ENCODE measurements at places on chromosomes 2 and 18. TPM values are rescaled to one million over a fixed set of nuclear protein-coding genes. Genes with fewer than 3 reads are reported as not detected.

DNA sequence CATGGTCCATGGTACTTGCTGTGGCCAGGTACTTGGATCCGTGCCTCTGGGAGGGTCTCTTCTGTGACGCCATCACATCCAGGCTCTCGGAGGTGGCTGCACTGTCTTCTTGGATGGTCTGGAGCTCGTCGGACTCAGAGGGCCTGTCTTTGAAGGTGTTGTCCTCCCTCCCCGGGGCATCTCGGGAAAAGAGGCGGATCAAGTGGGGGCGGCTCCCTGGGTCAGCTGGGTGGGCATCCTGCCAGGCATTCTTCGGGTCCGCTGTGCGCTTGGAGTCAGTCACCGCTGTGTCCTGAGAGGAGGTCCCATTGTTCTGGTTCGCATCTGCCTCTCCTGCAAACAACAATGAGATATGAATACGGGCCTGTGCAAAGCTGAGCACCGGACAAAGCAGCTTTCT, 115.6 kb downstream of the MBP start:
- peak overlapping the region; percentile 79 for H3K27ac ChIP-seq
- H3K4me3 ChIP-seq = no peak overlapping the region
- DNase-seq = no peak
- peaks cover 13% of the 10 kb centered on the region for H3K36me3 ChIP-seq
- peaks cover 59% of the 10 kb centered on the region for H3K4me1 ChIP-seq
- no peaks in the 10 kb centered on the region for H3K27me3 ChIP-seq

DNA sequence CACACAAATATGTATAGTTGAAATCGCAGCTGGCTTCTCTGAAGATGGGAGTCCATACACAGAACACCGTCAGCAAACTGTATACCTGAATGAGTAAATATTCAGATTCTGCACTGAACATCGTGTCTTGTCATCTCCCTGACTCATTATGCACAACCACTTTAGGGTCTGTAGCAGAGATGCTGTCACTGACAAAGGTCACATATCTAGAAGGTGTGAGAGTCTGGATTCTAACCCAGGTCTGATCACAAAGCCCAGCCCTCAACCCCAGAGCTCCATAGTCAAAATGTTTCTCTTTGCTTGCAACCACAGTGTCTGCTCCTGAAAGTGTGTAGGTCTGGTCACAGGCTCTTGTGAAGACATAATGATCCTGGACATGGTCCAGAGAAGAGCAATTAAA, 78.3 kb upstream of the PAX8 start:
- peaks cover 6% of the 10 kb centered on the region for H3K27me3 ChIP-seq
- peaks cover 7% of the 10 kb centered on the region for H3K4me1 ChIP-seq
- no peak overlapping the region for H3K27ac ChIP-seq
- H3K4me3 ChIP-seq = no peak overlapping the region
- no peak for DNase-seq

DNA sequence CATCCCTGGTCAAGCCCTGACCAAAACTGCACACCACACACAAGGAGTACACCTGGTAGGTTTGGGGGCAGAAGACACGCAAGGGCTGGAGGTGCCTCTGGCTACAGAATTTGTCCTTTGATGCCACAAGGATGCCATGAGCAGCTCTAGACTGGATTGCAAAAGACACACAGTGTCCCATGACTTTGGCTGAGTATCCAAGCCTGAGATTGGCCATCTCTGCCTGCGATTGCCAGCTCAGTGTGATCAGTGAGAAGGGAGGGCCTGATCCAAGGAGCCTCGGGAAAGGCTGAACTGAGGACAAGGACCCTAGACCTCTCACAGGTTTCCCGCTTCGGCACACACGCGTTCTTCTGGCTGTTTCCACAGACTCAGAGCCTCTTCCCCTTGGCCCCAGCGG, 60.0 kb upstream of the FOSL2 start:
- H3K27ac ChIP-seq = no peak overlapping the region
- no peak for DNase-seq
- no peaks in the 10 kb centered on the region for H3K27me3 ChIP-seq
- H3K36me3 ChIP-seq = peaks cover 10% of the 10 kb centered on the region
- no peak overlapping the region for H3K4me3 ChIP-seq
- peaks cover 24% of the 10 kb centered on the region for H3K4me1 ChIP-seq

GRCh38 chr2:11212645-11213044, 57.4 kb downstream of the SLC66A3 start:
- no peak overlapping the region for H3K27ac ChIP-seq
- H3K4me1 ChIP-seq = peaks cover 6% of the 10 kb centered on the region
- no peaks in the 10 kb centered on the region for H3K27me3 ChIP-seq
- DNase-seq = no peak

DNA sequence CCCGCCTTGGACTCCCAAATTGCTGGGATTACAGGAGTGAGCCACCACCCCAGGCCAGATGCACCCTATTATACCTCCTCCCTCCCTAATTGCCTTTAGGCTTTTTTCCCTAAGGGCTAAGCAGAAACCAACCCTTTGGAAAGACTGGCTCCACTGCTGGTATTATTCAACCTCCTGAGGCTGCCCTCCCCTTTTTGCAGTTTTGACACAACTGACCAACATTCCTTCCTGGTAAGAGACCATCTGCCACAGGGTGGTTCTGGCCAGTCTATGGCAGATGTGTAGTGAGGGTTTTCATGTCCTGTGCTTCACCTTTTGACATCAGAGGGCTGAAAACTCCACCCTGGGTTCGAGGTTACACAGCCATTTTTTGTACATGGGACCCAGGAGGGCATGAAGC, 1785.3 kb upstream of the CELF4 start:
- DNase-seq = no peak
- H3K4me3 ChIP-seq = no peak overlapping the region
- H3K36me3 ChIP-seq = no peaks in the 10 kb centered on the region
- no peaks in the 10 kb centered on the region for H3K27me3 ChIP-seq
- no peak overlapping the region for H3K27ac ChIP-seq

DNA sequence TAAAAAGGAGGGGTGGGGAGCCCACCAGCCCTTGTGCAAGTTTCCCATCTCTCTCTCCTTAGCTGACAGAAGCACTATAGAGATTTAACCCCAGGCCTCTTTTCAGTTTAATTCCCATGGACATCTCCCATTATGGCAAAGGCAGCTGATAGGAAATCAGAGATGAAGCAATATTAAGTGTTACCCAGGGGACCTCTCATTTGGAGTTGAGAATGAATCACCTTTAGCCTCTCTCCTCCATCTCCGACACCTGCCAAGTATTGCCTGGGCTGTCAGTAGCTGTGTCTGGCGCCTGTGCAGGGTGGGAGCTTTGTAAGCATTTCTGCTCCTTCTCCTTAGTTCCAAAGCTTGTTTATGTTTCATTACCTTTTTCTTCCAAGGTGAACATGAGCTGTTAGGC, 109.0 kb downstream of the AQP4 start:
- H3K27ac ChIP-seq = no peak overlapping the region
- H3K36me3 ChIP-seq = no peaks in the 10 kb centered on the region
- no peak overlapping the region for H3K4me3 ChIP-seq

DNA sequence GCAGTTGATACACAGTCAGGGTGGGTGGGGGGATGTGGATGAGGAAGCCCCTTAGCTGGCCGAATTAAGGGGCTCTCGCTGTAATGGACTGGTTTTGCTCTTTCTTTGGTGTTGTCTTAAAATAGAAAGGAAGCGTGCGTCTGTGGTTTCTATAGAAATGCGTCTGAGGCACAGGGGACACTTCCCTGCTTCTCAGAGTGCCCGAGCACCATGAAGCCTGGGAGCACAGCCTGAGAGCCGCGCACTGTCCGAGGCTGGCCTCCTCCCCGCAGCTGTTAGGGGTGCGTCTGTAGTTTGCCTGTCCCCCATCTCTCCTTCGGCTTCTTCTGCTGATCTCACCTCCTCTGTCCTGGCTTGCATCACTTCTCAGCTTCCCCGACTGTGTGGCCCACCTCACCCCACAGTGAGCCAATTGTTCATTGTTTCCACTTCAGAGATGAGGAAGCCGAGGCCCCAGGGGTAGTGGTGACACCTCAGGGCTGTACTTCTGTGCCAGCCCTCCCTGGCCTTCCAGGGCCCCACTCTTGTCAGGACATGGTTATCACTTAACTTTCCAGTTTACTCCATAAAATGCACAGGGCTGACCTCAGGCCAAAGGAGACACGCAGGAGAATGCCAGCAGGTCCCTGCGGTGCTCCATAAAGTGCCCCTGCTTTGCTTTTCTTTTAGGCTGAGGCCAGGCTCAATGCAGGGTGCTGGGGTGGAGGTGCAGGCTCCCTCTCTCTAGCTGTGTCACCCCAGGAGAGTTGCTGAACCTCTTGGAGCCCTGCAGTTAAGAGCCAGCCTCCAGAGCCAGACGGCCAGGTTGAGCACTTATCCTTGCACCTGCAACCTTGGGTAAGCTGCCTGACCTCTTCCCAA, 210.6 kb downstream of the SEPTIN10 start:
- no peak overlapping the region for H3K4me3 ChIP-seq
- no peak for DNase-seq
- H3K27ac ChIP-seq = no peak overlapping the region
- H3K4me1 ChIP-seq = peaks cover 6% of the 10 kb centered on the region
- H3K27me3 ChIP-seq = peaks cover 25% of the 10 kb centered on the region

DNA sequence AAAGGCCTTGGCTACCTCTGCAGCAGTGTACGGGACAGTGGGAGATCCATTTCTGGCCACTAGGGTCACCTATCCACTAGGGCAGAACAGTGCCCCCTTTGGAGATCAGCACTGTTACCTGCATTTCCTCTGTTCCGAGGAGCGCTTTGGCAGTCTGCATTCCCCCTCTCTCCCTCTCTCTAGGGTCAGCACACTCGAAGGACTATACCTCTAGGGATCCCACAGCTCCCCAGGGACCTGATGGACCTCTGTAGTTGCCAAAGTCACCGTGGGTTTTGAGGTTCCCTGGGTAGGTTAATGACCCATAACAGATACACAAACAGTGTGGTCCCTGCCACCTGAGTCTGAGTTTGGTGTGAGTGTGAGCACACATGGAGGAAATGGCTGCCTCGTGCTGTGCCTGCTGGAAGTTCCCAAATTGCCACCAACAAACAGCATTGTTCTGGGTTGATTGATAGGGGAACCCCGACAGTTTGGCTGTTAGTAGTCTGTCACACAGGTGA, 99.8 kb upstream of the VWC2L start:
- H3K27ac ChIP-seq = no peak overlapping the region
- DNase-seq = no peak
- no peaks in the 10 kb centered on the region for H3K27me3 ChIP-seq
- H3K4me3 ChIP-seq = no peak overlapping the region
- peaks cover 10% of the 10 kb centered on the region for H3K36me3 ChIP-seq

GRCh38 chr18:47174545-47175116, 1.5 kb downstream of the IER3IP1 start:
- H3K4me1 ChIP-seq = peaks cover 5% of the 10 kb centered on the region
- no peaks in the 10 kb centered on the region for H3K36me3 ChIP-seq
- peaks cover 2% of the 10 kb centered on the region for H3K27me3 ChIP-seq
- H3K4me3 ChIP-seq = no peak overlapping the region
- no peak for DNase-seq

The STPG4 gene
- total RNA-seq = not detected

The ATG4B gene
- 96.2 TPM for total RNA-seq

The UGT1A4 gene
- total RNA-seq = not detected

The CYS1 gene
- total RNA-seq = 0.45 TPM

The CGREF1 gene
- 0.36 TPM for total RNA-seq

The CD302 gene
- 0.55 TPM for total RNA-seq

The TTN gene
- 0.07 TPM for total RNA-seq
